Left renal cortex interstitium (tissue), 4 donors: ENCODE measurements at places on chromosomes 7 and 10. TPM values are rescaled to one million over a fixed set of nuclear protein-coding genes. Genes with fewer than 3 reads are reported as not detected.

GBX1 gene
- polyA plus RNA-seq = 0.33 TPM

DNA sequence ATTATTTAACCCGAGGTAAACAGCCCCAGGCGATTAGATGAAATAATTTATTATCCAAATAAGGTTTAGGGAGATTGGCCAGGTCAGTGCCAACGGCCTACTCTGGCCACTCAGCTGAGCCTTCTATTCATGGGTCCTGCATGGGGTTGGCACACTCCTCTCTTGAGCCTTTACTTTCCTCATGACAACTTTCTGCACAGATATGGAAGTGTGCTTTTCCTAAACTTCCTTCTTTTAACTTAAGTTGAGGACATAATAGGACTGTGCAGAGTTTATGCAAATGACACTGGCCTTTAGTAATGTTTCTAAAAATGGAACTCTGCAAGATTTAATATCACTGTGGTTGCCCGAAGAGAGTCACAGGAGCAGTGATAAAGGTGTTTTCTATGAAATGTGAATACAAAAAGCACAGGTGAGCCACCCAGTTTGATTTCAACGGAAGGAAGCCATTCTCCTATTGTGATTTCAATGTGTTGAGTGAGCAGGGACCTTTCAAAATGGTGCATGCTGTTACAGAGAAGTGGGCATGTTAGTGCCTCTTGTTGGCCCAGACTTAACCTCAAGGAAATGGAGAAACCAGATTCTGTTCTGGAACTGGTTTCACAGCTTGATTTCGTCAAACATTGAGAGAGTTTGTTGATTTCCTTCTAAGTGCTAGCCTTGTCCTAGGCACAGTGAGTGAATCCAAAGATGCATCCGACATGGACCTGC, 55.7 kb downstream of the LYZL2 start:
- DNase-seq = no peak

DNA sequence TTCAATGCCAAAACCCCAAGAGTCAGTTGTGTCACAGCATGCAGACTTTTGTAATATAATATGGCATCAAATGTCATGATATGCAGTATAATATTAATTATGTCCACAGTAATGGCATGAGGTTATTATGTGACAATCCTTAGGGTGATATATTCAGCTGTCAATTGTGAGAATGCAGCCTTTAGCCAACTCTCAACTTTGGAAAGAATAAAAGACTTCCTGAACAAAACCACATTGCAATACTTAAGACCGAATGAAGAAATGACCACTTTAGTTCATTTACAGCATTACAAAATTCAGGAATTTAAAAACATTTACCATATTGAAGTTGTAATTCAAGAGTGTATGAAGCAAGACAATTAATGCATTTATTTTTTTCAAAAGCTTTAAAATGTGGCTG, 45.4 kb downstream of the CPVL start:
- no peak for DNase-seq

TACR2 gene
- 0.16 TPM for polyA plus RNA-seq

DNA sequence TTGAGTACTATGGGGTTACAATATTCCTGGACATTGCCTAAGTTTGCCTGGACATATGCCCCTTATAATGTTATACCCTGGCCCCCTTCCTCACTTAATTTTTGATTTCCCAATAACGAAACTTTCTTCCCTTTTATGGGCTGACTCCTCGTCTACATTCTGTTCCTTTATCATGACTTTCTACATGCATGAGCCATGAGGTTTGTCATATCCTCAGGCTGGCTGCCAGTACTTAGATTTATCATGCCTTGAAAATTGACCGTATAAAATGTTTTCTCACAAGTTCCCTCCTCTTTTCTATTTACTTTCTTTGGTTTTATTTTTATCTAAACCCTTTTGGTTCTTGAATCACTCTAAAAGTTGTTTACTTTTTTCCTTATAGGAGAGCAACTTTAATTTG, 4.7 kb downstream of the DNAH11 start:
- DNase-seq = no peak

DNA sequence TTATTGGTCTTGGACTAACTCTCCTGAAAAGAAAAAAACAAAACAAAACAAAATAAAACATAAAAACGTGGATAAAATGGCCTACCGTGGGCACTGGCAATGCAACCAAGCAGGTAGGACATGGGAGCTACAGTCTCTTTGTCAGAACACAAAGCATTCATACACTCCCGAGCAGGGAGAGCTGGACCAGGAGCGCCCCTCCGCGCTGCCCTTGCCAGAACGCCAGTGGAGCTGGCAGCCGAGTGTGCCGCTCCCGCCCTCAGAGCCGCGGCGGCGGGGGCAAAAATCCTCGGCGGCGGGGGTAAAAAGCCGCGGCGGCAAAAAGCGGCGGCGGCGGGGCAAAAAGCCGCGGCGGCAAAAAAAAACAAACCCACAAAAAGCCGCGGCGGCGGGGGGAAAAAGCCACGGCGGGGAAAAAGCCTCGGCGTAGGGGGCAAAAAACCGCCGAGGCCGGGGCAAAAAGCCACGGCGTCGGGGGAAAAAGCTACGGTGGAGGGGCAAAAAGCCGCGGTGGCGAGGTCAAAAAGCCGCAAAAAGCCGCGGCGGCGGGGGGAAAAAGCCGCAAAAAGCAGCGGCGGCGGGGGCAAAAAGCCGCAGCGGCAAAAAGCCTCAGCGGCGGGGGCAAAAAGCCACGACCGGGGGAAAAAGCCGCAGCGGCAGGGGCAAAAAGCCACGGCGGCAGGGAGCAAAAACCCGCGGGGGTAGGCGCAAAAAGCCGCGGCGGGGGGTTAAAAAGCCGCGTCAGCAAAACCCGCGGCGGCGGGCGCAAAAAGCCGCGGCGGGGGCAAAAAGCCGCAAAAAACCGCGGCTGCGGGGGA, 418.1 kb downstream of the ZNF716 start:
- no peak for DNase-seq

DNA sequence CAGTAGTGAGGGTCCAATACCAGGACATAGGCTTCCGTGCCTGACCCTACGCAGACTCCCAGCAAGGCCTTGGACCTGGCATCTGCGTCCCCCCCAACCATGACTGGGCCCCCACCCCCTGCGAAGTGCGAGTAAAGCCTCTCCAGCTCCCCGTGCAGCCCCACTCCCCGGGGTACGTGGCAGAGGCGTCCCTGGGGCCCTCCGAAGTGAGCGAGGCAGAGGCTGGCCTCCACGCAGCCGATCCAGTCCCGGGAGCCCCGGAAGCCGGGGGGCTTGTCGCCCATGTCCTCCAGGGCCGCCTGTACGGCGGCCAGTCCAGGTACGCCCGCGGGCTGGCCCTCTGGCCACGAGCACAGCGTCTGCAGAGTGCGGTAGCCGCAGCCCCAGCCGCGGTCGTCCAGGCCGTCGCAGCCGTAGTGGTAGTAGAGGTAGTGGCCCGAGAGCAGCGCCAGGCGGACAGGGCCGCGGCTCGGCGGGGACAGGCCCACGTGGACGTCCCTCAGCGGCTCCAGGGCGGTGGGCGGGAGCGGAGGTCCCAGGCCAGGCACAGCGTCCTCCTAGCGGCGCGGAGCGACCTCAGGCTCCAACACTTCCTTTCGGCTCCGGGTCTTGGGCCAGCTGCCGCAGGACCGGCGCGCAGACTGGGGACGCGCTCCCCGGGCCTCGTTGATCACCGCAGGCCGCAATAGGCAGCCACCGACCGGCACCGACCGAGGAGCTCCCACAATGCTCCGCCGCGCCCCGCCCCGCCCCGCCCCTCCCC, at the start of gene UFSP1:
UFSP1 (minus strand) TSS at position 728 of the 763 bp plus-strand sequence; CDS start at position 284, 444 bp downstream.
- no peak for DNase-seq

DNA sequence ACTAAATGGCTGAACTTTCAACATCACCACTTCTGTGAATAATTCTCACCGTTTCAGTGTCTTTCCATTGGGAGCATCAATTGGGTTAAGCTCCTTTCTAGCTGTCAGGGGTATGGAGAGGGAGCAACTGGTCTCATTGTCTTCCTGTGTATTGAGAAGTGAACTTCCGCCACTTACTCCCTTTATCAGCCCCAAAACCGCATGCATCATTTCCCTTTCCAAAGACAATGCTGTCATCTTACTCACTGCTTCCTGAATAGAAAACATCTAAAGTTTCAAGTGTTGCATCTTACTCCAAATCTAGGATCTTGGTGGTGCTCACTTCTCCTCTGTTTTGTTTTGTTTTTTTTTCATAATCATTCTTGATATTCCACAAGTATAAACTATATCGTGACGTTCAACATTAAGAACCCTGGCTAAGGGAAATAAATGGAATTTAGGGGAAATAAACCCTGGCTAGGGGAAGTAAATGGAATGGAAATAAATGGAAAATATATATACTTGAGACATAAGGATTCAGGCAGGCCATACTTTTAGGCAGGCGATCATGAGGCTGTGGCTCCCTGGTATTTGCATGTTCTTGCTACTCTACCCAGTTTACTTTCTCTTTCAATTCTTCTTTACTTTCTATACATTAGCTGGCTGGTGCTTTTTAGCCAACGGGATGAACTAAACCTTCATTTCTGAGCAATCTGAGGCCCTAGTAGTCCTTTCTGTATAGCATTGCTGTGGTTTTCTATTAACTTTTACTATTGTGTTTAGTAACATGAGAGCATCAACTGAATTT, 371.9 kb downstream of the BMPER start:
- DNase-seq = no peak

- DNase-seq = no peak
Measured at GRCh38 chr10:100986623-100986951, 710 bp downstream of the MRPL43 start.

CPXM2 gene
- 4.7 TPM for polyA plus RNA-seq

TWIST1 gene
- polyA plus RNA-seq = 5.9 TPM

DNA sequence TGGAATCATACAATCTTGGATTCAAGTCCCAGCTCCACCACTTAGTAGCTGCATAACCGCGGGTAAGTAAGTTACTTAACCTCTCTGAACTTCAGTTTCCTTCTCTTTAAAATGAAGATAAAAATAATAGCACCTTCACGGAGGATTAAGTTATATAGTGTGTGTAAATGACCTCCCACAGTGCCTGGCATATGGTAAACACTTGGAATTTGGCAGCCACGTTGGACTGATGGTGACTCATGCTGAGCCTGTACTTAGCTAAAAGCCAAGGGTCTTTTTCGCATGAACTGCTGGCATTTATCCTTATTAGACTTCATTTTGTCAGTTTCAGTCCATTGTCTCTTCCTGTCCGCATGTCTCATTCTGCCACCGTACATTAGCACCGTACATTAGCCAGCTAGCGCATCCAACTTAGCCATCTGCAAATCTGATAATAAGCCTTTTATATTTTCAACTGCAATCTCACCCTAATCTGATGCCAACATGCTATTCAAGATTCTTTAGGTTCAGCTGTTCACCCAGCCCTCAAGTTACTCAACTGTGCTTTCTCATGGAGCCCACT, 11.2 kb downstream of the SLC13A4 start:
- DNase-seq = no peak

NME8 gene
- polyA plus RNA-seq = not detected

- no peak for DNase-seq
Measured at GRCh38 chr7:107014387-107015023, 30.0 kb upstream of the PRKAR2B start.

OR13A1 gene
- 0.22 TPM for polyA plus RNA-seq

CHAT gene
- not detected for polyA plus RNA-seq

- no peak for DNase-seq
Measured at GRCh38 chr7:2920956-2921652, 77.0 kb upstream of the GNA12 start.

PIK3AP1 gene
- 4.9 TPM for polyA plus RNA-seq

DNA sequence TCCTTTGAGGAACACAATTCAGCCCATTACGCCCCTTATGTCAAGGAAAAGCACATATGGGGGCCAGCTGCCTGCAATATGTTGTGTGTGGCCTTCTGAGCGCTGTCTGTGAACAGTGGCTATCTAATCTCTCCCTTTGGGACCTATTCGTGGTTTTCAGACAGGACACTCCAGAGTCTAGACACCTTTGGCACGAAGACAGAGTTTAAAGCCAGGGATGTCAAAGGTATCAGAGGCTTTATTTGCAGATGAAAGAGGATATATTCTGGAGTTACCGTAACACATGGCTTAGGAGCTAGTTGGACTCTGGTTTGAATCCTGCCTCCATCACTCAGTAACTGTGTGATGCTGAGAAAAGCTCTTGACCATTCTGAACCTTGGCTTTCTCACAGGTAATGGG, 14.8 kb upstream of the EEPD1 start:
- no peak for DNase-seq

CALHM1 gene
- polyA plus RNA-seq = 0.08 TPM
